ENCODE measurements at places on chromosomes 3 and 15.

DNA sequence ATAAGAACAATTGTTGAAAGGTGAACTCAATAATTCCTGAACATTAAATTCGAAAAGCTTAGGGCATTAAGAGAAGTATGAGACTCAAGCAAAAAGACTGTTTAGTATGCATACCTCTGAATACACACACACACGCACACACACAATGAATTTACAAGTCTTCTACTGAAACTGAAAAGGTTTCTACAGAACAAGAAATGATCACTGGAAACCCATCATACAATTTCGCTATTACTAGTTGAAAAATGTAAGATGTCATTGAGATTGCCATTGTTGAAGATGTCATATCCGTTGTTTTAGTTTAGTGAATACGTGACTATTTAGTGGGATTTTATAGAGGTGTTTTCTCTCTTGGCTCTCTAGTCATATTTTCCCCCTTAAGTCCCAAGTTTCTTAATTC lies 106.8 kb downstream of the FOXB1 start:
- no peak for DNase-seq

DNA sequence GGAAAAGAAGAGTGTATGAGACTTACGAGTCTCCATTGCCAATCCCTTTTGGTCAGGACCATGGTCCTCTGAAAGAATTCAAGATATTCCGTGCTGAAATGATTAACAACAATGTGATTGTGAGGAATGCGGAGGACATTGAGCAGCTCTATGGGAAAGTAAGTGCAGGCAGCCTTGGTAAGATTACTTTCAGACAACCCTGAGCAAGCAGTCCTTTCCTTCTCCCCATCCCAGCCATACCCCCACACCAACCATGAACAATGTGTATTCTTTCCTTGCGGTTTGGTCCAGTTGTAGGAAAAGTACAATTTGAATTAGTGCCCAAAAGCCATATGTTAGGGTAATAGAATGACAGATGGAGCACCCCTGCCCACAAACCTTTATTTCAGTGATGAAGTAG lies 5.6 kb downstream of the TSEN2 start:
- DNase-seq = no peak

- no peak for DNase-seq
Observed at GRCh38 chr3:8368598-8368997, 133.0 kb upstream of the LMCD1 start.

GRCh38 chr15:35107122-35107521 lies 22.0 kb upstream of the NANOGP8 start:
- no peak for DNase-seq

DNA sequence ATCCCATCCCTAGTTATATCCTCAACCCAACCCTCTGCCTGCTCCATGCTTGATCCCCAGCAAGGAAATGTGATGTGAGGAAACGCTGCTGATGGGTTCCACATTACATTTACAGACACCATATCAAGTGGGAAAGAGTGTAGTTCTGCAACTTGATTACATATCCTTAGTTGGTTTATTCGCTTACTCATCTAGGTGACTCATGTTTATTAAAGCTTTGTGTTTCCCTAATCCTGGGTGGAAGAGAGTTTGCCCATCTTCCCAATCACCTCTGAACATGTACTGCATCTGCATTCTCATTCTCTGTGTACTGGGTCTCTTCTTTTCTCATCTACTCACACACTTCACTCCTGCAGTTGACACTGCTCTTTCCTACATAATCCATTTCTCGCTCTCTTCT lies 91.7 kb upstream of the PDZRN3 start:
- DNase-seq = no peak

DNA sequence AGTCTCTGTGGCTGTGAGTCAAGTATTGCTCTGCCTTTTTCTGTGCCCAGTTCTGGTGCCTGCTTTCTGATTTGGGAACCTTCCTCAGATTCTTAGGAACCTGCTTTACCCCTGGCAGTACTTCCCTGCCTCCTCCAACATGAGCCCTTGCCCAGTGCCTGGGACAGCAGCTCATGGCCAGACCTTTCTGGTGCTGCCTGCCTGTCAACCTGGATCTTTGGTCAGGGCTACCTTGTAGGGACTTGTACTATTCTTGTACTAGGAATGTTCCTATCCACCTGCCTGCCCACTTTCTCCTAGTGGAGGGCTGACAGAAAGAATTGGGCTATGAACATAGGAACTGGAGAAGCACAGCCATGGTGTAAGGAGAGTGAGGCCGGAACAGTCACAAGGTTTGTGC lies 28.8 kb upstream of the EPHB1 start:
- DNase-seq = no peak

DNA sequence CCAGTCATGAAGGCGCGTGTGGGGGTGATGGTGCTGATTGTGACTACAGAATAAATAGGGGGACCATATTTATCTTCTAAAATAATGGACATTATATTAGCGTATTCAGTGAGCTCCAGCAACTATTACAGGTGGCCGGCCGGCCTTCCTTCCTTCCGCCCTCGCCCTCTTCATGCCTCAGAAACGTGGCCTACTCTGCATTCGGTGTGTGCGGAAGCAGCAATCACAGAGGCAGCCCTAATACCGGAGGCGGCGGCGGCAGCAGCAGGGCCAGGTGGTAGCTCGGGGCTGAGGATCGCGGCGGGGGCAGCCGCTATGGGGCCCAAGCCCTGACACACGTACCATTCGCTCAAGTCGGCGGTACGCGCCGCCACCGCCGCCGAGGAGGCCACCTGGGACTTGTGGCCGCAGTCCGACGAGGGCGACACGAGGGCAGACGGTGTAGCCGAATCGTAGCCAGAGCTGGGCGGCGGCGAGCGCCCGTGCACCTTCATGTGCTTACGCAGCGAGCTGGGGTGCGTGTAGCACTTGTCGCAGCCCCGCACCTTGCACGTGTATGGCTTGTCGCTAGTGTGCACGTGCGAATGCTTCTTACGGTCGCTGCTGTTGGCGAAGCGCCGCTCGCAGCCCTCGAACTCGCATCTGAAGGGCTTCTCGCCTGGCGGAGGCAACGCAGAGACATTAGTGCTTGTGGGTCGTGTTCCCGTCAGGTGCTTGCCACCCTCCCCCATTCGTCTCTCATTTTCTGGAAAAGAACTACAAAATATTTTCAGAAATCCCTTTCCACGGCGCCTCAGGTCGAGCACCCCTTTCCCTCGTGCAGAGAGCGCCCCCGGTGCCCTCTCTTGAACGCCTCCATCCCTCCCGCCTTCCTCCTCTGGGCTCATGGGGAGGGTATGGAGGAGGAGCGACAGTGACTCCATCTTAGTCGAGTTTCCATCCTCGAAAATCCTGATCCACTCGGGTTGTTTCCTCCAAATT lies 15.5 kb downstream of the ZIC4 start:
- no peak for DNase-seq

DNA sequence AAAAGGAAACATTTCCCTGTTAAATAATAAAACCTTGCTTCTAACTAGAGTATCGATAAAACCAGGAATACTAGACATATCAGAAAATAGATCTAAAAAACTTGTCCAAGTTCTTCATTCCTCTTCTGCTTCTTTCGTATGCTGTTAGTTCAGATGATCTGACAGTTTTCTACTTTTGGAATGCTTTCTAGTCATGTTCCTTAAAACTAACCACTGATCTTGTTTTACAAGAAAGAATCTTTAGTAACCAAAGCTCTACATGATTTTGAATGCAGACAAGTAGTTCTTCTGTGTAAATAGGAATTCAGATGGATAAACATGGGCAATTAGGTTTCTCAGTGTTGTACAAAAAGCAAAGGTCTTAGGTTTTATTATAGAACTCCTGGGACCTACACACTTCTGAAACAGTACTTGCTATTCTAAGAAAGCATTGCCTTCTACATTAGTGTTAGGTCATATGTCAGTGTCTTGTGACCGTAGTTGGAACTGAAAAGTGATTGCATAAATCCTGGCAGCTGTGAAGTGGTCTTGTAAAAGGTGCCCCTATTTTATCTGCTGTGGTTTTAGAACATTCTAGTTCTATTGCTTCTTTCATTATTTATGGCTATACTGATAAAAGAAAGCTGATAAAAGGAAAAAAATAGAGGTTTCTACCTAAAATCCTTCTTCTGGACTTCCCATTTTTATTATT lies 40.7 kb downstream of the SNRK start:
- no peak for DNase-seq

GRCh38 chr3:46594723-46595122 lies 17.6 kb upstream of the FAM240A start:
- DNase-seq = no peak

DNA sequence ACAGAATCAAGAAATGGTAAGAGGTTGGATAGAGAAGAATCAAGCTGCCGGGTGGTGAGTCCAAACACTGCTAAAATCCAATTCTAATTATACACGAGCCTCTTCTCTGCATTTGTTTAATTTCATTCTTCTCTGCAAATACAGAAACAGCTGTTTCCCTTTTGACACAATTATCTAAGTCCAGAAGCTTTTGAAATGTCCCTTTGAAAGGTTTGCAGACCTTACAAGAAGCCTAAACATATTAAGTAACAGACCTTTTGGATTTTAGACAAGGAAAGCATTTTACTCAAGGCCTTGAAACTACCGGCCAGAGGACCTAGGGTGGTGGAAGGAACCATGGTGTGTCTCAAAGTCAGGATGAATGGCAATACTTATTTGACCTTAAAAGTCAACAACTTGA lies 403.8 kb upstream of the ADAMTS9 start:
- no peak for DNase-seq

DNA sequence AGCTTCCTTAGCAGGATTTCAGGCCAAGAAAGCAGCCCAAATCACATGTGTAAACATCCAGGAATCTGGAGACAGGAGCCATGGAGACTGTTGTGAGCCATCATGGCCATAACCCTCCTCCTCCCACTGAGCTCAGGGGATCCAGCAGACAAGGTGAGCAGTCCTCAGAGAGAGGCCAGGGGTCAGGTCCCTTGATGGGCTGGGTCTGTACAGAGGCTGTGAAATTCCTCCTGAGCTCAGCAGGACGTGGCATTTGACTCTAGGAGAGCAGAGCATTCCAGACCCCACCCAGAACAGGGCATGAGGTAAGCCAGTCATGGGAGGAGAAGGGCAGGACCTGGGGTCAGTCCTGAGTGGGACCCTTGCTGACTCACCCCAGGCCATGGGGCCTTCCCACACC lies 67.0 kb upstream of the ACAN start:
- no peak for DNase-seq

- DNase-seq = no peak
Observed at GRCh38 chr15:91865950-91866349, 12.4 kb downstream of the SLCO3A1 start.

GRCh38 chr3:130671545-130672312 lies 74.9 kb downstream of the PIK3R4 start:
- no peak for DNase-seq

GRCh38 chr3:81462921-81463320 lies 298.5 kb downstream of the GBE1 start:
- DNase-seq = no peak

DNA sequence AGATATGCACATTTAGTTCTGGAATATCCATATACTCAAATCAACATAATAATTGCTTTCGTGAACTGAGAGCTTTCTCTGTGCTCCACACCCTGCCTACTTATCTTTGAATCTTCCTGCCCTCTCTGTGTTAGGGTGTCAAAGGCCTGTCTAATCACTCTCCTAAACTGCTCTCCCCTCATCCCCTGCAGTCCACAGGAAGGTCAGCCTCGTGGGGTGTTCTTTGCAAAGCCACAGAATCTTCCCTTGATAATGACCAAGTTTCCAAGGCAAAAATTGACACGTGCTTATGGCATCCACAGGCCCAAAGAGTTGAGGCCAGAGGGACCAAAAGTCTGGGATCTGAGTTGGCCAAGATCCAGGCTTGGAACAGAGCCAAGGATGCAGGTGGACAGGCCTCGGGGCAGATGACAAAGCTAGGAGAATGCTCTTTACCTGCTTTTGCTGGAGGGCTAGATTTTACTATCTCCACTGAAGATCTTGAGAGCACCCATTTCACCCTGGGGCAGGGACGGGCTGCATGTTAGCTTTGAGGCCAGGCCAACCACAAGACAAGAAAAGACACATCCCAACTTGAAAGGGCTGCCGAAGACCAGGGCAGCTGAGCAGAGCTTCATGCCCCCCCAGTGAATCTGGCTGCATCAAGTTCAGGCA lies 20.4 kb downstream of the BHLHE40 start:
- DNase-seq = peak; percentile 35

DNA sequence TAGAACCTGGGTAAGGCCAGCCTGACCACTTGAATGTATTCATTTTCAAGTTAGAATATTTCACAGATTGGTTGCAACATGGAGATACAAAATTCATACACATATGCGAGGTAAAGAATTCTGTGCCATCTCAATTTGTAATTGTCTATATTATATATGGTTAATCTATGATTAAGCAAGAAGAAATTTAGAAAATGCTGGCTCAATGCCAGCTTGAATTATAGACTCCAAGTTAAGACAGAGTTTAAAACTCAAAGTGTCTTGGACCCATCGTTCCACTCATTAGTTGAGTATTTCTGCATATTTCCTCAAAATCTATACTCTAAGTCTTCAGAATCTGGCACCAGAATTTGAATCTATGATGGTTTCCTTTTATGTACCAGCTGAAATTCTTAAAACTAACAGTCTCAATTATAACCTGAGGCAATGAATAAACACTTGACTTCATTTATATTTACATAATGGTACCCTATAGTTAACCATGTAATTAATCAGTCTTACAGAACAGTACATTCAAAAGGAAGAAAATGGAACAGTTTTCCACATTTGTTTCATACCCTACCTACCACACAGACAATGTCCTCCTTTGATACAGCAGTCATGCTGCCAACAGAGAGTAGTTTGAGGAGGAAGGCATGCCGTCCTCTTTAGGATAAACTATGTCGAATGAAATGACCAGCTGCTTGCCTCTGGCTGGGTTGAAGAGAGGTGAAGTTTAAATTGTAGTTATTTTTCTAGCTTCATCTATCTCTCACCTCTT lies 95.7 kb downstream of the CD47 start:
- no peak for DNase-seq

GRCh38 chr15:82044373-82045178 lies 1.2 kb downstream of the MEX3B start:
- peak; percentile 76 for DNase-seq

GRCh38 chr3:23094412-23094811 lies 108.7 kb upstream of the UBE2E2 start:
- no peak for DNase-seq

GRCh38 chr3:47961815-47962606 lies 54.2 kb downstream of the MAP4 start:
- no peak for DNase-seq

DNA sequence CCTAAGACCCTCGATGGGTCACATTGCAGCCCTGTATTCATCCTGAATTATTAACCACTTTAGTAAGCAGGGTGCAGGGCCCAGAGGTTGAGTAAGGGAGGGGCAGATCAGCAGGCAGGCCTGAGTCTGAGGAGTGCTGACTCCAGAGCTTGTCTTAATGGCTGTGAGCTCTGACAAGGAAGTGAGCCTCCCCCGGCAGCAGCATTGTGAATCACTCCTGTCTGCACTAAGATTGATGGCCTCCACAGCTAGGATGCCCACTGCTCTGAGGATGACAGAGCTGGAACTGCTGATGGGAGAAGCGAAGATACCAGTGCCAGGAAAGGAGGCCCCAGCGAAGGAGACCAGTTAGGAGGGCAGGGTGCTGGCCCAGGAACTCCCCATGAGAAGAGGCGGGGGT lies 46.5 kb upstream of the CCDC174 start:
- DNase-seq = no peak

All from NCI-H510A (cell line).